ENCODE measurements at places on chromosomes 7 and 10. TPM values are rescaled to one million over a fixed set of nuclear protein-coding genes. Genes with fewer than 3 reads are reported as not detected.

Gene CUTC
- 14.5 TPM for total RNA-seq

Gene ALDH18A1
- total RNA-seq = 200 TPM

Gene STK17A
- total RNA-seq = 35.0 TPM

Gene TMEM213
- not detected for total RNA-seq

Gene DNAJC12
- total RNA-seq = 10.2 TPM

Gene MMP21
- not detected for total RNA-seq

- H3K4me1 ChIP-seq = peaks cover 50% of the 10 kb centered on the region
- no peak for DNase-seq
- peaks cover 2% of the 10 kb centered on the region for H3K36me3 ChIP-seq
- H3K27me3 ChIP-seq = no peaks in the 10 kb centered on the region
Measured at GRCh38 chr7:151060113-151060415, 675 bp downstream of the SLC4A2 start.

DNA sequence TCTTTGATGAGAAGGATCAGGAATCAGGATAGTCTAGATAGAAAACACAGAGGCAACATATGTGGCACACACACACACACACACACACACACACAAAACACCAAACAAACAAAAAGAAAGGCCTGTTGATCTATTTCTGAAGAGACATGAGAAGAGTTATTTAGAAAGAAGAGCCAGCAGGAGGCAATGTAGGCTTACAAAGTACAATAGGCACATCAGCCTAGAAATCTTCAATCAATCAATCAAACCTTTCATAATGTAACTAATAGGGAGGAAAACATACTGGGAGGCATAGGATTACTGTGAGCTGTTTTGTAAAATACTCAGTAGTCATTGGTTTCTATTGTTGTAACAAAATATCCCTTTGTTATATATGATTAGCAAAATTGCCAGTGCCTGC, 47.3 kb upstream of the TES start:
- no peaks in the 10 kb centered on the region for H3K27me3 ChIP-seq
- H3K27ac ChIP-seq = no peak overlapping the region
- H3K4me1 ChIP-seq = peaks cover 16% of the 10 kb centered on the region
- no peak for DNase-seq
- no peaks in the 10 kb centered on the region for H3K36me3 ChIP-seq

- peaks cover 33% of the 10 kb centered on the region for H3K27me3 ChIP-seq
- no peak overlapping the region for H3K27ac ChIP-seq
- H3K4me3 ChIP-seq = no peak overlapping the region
- H3K36me3 ChIP-seq = no peaks in the 10 kb centered on the region
- DNase-seq = no peak
Measured at GRCh38 chr7:142894112-142894984, 8.8 kb upstream of the TRPV6 start.

DNA sequence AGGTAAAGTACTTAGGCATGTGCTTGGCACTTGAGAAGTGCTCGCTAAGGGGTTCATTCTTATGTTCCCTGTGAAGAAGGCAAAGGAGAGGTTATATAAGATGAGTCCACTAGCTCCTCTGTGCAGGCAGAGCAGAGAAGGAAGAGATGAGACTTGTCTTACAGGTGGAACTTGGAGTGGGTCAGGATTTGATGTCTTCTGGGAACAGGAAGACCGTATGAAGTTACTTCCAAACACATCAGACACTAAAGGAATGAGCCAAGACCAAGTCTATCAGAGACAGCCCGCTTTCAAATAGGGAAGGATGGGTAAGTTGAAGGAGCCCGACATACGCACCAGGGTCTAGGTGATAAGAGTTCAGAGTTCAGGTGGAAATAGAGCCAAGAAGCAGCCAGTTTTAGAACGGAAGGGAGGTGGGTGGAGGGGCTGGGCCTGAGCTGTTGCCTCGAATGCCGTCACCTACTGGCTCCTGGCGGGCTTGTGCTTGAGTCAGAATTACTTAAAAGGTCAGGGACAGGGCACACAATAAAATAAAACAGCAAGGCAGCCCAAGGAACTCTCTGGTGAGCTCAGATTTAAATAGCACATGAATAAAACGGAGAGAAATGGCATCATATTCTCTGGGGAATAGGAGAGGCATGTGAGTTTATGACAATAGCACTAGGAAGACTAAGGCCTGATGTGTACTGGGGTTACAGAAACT, 56.1 kb upstream of the GRB10 start:
- no peaks in the 10 kb centered on the region for H3K36me3 ChIP-seq
- no peaks in the 10 kb centered on the region for H3K27me3 ChIP-seq
- no peak overlapping the region for H3K4me3 ChIP-seq
- H3K4me1 ChIP-seq = peaks cover 26% of the 10 kb centered on the region

DNA sequence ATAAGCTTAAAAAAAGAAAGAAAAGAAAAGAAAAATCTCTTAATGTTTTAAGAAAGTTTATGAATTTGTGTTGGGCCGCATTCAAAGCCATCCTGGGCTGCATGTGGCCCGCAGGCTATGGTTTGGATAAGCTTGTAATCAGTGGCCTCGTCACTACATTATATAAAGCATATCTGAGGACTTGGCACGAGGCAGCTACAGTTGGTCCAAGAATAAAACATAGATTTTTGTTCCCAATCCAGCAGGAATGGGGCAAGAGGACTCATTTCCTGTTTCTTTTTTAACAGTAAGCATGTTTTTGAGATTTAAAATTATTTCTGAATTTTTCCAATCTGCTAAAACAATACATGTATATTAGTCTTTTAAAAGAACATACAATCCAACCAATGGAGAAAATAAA, 28.6 kb downstream of the MCM10 start:
- no peak overlapping the region for H3K4me3 ChIP-seq
- DNase-seq = no peak
- peaks cover 6% of the 10 kb centered on the region for H3K36me3 ChIP-seq
- no peaks in the 10 kb centered on the region for H3K27me3 ChIP-seq

- DNase-seq = no peak
- H3K27me3 ChIP-seq = no peaks in the 10 kb centered on the region
- no peaks in the 10 kb centered on the region for H3K36me3 ChIP-seq
- peak overlapping the region; percentile 37 for H3K27ac ChIP-seq
Measured at GRCh38 chr10:30422981-30423654, 10.9 kb upstream of the MAP3K8 start.

GRCh38 chr10:112790921-112791320, 159.1 kb upstream of the TCF7L2 start:
- no peak overlapping the region for H3K4me3 ChIP-seq
- no peak for DNase-seq
- peaks cover 16% of the 10 kb centered on the region for H3K4me1 ChIP-seq
- peaks cover 11% of the 10 kb centered on the region for H3K36me3 ChIP-seq
- H3K27me3 ChIP-seq = no peaks in the 10 kb centered on the region
- no peak overlapping the region for H3K27ac ChIP-seq

GRCh38 chr7:101419831-101420230, 57.2 kb downstream of the COL26A1 start:
- no peaks in the 10 kb centered on the region for H3K4me1 ChIP-seq
- no peak overlapping the region for H3K4me3 ChIP-seq
- no peak overlapping the region for H3K27ac ChIP-seq
- H3K27me3 ChIP-seq = no peaks in the 10 kb centered on the region

- DNase-seq = no peak
- no peak overlapping the region for H3K4me3 ChIP-seq
- H3K27me3 ChIP-seq = peaks cover 2% of the 10 kb centered on the region
- H3K36me3 ChIP-seq = peaks cover 2% of the 10 kb centered on the region
Measured at GRCh38 chr7:78490524-78490923, 692.0 kb downstream of the PHTF2 start.

DNA sequence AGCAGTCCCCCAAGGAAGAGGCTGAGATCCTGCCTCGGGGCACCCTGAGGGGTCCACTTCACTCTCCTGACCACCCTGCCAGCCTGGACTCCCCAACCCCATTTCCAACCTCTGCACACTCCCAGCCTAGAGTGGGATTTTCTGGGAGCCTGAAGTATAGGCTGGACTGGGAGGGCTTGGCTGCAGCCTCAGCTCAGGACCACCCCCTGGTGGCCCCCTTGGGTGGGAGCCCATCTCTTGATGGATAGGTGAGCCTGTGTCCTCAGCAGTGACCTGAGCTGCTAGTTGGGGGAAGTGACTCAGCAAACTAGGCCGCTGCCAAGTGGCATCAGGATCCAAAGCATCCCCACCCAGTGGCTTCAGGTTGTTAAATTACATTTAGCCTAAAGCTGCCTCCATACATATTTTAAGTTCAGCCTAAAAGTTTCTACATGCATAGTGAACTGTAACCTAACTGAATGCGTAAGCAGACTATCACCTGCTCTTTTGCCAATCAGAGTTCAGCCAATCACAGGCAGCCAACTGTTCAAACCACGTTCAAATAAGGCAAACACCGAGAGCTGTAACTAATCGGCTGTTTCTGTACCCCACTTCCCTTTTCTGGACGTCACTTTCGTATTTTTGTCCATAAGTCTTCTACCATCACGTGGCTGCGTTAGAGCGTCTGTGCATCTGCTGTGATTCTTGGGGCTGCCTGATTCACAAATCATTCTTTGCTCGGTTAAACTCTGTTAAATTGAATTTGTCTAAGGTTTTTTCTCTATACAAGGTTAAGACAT, 144.0 kb downstream of the PLPP4 start:
- no peaks in the 10 kb centered on the region for H3K4me1 ChIP-seq
- no peak overlapping the region for H3K27ac ChIP-seq
- H3K27me3 ChIP-seq = no peaks in the 10 kb centered on the region
- DNase-seq = no peak
- H3K4me3 ChIP-seq = no peak overlapping the region

GRCh38 chr10:70747192-70747965, 37.8 kb downstream of the TBATA start:
- peaks cover 14% of the 10 kb centered on the region for H3K4me1 ChIP-seq
- H3K27me3 ChIP-seq = no peaks in the 10 kb centered on the region
- no peak overlapping the region for H3K4me3 ChIP-seq
- DNase-seq = peak; percentile 53
- H3K27ac ChIP-seq = no peak overlapping the region
- peaks cover 8% of the 10 kb centered on the region for H3K36me3 ChIP-seq

DNA sequence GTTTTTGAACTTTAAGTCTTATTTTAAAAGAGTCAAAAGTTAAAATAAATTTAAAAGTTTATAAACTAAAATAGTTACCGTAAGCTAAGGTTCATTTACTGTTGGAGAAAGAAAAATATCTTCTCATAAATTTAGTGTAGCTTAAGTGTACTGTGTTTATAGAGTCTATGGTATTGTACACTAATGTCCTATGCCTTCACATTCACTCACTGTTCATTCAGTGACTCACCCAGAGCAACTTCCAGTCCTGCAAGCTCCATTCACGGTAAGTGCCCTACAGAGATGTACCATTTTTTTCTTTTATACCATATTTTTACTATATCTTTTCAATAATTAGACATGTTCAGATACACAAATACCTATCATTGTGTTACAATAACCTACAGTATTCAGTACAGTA, 97.6 kb downstream of the PTN start:
- no peak overlapping the region for H3K4me3 ChIP-seq
- no peaks in the 10 kb centered on the region for H3K27me3 ChIP-seq
- H3K36me3 ChIP-seq = no peaks in the 10 kb centered on the region
- H3K4me1 ChIP-seq = no peaks in the 10 kb centered on the region

DNA sequence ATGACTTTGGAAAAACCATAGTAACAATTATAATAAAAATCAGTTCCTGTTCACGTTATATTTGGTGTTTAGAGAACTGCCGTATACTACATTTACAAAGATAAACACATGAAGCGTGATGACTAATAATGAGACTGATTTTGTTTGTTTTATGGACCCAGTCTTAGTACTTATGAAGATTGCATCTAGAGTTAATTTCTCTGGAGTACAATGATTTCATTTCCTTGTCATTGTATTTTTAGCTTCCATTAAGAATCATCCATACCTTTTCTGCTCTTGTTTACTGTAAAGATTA, 2.9 kb downstream of the RBM20 start:
- peaks cover 14% of the 10 kb centered on the region for H3K27me3 ChIP-seq
- no peaks in the 10 kb centered on the region for H3K36me3 ChIP-seq
- H3K4me3 ChIP-seq = no peak overlapping the region
- no peak overlapping the region for H3K27ac ChIP-seq

DNA sequence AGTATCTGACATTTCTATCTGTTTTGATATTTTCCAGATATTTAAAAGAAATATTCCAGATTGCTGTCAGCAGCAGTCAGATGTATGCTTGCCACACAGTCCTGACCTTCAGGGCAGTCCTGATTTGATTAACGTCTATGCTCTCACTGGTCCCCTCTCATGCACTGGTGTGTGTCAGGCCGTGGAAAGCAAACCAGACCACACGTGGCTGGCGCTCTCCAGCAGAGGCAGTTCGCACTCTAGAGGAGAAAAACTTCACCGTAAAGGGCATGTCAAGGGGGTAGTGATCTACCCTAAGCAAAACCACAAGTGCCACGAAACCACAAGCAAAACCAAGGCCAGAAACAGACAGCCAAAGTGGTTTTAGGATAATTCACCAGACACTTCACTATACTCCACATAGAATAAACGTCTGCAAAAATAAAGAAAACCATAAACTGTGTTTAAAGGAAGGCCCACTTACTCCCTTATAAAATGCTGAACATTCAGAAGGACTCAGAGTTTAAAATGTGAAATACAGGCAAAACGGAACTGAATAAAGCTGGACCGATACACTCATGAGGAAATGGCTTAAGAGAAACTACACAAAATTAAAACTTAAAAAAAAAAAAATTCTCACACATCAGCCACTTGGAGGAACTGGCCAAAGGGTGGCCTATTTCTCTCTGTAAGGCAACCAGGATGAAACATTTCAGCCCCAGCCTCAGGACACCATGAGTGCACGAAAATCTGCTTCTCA, 26.4 kb downstream of the PARP12 start:
- H3K27ac ChIP-seq = no peak overlapping the region
- peaks cover 25% of the 10 kb centered on the region for H3K36me3 ChIP-seq
- peaks cover 23% of the 10 kb centered on the region for H3K4me1 ChIP-seq
- H3K4me3 ChIP-seq = no peak overlapping the region

- H3K4me3 ChIP-seq = peak overlapping the region; percentile 49
- DNase-seq = no peak
- H3K27ac ChIP-seq = peak overlapping the region; percentile 74
- H3K36me3 ChIP-seq = peaks cover 1% of the 10 kb centered on the region
- no peaks in the 10 kb centered on the region for H3K27me3 ChIP-seq
- H3K4me1 ChIP-seq = peaks cover 73% of the 10 kb centered on the region
Measured at GRCh38 chr7:40795607-40796006, 660.8 kb downstream of the SUGCT start.

DNA sequence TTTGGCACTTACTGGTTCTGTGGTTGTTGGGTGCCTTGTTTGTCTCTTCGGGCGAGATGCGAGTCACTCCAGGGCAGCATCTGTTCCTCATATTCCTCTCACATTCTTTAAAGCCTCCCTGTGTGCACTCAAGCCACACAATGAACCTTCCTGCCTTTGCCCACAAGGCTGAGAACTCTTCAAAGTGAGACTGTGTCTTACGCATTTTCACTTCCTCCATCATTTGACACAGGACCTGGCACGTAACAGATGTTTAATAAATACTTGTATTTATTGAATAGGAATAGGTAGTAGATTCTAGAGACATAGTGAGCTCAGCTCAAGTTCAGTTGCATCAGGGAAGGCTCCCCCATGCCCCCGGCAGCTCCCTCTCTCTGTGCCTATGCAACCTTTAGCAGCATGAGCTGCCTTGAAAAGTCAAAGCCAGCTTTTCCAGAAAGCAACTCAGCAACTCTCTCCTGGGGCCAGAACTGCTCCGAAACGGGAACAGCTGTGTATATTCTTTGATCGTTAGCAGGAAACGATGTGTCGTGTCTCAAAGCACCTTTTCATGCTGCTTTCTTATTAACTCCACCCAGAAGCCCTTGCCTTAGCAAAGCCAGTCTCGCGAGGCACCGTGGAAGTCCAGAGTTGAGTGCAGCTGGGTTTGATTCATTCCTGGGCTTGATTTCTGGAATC, 97.5 kb downstream of the PFKFB3 start:
- H3K27ac ChIP-seq = no peak overlapping the region
- no peak for DNase-seq
- no peaks in the 10 kb centered on the region for H3K36me3 ChIP-seq
- H3K4me3 ChIP-seq = no peak overlapping the region
- H3K27me3 ChIP-seq = no peaks in the 10 kb centered on the region
- H3K4me1 ChIP-seq = peaks cover 51% of the 10 kb centered on the region

Data from chondrocyte (in vitro differentiated cells).